ENCODE measurements at places on chromosomes 1 and 21.
A peak's percentile ranks its signal among the peaks of the same experiment; 100 is the strongest.

GRCh38 chr1:65414538-65414937 lies 5.9 kb upstream of the LEPR start:
- DNase-seq = no peak

GRCh38 chr1:154842635-154843034 lies 27.4 kb downstream of the KCNN3 start:
- DNase-seq = no peak

GRCh38 chr1:21337928-21338572 lies 47.8 kb upstream of the ECE1 start:
- no peak for DNase-seq

GRCh38 chr21:25561668-25562641 lies 45.3 kb downstream of the MRPL39 start:
- peak; percentile 64 for DNase-seq

DNA sequence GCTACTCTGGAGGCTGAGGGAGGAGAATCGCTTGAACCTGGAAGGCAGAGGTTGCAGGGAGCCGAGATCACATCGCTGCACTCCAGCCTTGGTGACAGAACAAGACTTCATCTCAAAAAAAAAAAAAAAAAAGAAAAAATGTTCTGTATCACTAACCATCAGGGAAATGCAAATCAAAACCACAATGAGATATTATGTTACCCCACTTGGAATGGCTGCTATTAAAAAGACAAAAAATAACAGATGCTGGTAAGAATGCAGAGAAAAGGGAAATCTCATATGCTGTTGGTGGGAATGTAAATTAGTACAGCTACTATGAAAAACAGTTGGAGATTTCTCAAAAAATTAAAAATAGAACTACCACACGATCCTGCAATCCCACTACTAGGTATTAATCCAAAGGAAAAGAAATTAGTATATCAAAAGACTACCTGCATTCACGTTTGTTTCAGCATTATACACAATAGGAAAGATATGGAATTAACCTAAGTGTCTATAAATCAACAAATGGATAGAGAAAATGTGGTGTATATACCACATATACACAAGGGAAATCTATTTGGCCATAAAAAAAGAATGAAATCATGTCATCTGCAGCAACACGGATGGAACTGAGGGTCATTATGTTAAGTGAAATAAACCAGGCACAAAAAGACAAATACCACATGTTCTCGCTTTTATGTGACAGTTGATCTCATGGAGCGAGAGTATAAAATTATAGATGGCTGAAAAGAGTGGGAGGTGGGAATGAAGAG lies 62.6 kb downstream of the ABL2 start:
- no peak for DNase-seq

GRCh38 chr1:220787069-220787619 lies 431 bp downstream of the MTARC1 start:
- DNase-seq = no peak

DNA sequence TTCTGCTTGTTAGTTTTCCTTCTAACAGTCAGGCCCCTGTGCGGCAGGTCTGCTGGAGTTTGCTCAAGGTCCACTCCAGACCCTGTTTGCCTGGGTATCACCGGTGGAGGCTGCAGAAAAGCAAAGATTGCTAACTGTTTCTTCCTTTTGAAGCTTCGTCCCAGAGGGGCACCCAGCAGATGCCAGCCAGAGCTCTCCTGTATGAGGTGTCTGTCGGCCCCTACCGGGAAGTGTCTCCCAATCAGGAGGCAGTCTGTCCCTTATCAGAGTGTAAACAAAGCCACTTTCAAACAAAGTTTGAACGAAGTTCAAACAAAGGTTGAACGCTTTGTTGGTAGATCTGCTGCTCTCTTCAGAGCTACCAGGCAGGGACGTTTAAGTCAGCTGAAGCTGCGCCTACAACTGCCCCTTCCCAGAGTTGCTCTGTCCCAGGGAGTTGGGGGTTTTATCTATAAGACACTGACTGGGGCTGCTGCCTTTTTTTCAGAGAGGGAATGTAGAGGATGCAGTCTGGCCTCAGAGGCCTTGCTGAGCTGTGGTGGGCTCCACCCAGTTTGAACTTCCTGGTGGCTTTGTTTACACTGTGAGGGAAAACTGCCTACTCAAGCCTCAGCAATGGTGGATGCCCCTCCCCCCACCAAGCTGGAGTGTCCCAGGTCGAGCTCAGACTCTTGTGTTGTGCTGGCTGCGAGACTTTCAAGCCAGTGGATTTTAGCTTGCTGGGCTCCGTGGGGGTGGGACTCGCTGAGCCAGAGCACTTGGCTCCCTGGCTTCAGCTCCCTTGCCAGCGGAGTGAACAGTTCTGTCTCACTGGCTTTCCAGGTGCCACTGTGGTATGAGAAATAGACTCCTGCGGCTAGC lies 401.8 kb downstream of the SRGAP2C start:
- no peak for DNase-seq

DNA sequence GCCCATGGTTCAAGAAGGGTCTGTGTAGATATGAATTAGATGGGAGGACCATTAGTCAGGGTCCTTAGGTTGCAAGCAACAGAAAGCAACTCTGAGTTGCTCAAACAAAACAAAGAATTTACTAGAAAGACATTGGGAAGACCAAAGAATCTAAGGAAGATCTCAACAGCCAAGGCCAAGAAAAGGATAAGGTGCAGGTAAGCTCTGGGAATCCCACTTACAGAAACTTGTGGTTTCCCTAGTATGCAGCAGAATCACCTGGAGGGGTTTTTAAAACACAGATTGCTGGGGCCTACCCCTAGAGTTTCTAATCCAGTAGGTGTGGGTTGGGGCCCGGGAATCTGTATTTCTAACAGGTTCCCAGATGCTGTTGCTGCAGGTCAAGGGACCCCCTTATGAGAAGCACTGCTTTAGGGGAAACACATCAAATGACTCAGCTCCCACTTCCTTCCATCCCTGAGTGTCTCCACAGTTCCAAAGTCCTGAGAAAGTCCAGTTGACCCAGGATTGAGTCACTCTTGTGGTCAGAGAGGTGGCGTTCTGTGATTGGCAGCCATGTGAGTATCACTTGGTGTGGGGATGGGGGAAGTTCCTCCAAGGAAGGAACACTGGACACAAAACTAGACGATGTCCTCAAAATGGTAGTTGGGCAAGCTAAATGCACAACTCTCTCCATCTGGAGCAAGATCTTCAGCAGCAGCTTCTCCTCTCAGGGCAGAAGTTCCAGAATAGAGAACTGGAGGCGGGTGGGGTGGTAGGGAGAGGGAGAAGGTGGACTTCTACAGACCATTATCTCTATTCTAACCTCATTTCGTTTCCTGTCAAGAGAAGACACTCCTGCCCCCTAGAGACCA lies 24.2 kb upstream of the EYA3 start:
- no peak for DNase-seq

DNA sequence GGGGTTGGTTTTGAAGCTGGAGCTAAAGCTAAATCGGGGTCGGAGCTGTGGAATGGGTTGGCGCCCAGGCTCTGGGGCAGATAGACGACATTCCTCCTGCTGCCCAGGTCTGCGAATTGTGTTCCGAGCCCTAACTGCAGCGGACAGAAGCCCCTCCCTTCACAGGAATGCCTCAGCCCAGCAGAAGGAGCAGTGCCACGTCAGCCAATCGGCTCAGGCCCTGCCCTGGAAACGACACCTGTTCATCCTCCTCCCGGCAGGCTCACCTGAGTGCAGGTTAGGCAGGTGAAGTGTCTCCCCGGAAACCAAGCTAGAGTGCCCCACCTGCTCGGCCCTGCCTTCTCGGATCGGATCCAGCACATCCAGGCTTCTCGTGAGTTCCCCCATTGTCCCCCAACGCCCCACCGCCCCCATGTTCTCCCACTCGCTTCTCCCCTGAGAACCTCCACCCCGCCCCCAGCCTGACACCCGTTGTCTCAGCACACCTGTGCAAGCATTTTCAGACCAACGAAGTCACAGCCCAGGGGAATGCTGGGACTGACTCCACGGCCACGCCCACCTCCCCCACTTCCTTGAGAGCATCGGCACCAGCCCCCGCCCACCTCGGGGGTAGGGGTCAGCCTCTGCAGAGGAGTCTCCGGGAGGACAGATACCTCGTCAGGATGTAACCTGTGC lies 775 bp downstream of the TMEM125 start:
- peak; percentile 27 for DNase-seq

DNA sequence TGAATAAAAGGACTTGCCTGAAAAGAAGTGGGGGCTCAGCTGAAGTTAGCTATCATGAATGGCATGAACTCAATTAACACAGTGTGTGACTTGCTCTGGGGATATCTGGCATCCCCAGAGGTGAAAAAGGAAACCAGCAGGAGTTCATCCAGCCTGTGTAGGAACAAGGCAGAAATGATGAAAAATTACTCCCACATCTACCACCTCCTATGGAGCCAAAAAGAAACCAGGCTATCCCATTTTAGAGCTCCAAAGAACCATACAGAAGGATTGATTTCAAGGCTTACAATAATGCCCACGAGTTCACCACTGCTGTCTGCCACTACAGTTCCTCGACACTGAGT lies 25.3 kb downstream of the TP53BP2 start:
- DNase-seq = no peak

- DNase-seq = no peak
Observed at GRCh38 chr1:111602302-111602701, 17.3 kb upstream of the RAP1A start.

- no peak for DNase-seq
Observed at GRCh38 chr1:234746798-234747196, 136.8 kb upstream of the IRF2BP2 start.

- DNase-seq = peak; percentile 23
Observed at GRCh38 chr1:206770531-206771337, at the start of gene IL19. IL19 (plus strand) TSS chr1:206770773; CDS start chr1:206836663, 65,890 bp downstream.

DNA sequence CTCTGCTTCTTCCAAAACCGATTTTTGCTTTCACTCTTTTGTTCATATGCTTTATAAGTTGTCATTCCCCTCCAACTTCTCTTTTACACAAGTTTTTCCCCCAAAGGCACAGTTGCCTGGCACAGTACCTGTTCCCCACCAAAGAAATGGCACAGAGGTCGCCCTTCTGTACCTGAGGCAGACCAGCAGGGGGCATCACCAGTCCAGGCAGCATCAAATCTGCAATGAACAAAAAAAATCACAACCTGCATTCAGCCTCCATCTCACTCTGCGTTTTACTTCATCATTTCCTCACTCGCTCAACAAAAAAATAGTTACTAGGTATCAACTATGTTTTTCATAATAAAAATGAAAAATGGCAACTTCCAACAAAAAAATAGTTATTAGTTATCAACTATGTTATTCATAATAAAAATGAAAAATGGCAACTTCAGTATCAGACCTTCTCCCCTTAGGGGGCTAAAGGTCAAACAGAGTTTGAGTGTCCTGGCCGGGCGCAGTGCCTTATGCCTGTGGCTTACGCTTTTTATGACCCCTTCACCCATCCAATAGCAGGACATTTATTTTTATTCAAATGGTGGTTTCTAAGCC lies 4.1 kb downstream of the EIF2D start:
- peak; percentile 49 for DNase-seq

GRCh38 chr1:222697826-222698225 lies 14.5 kb downstream of the AIDA start:
- DNase-seq = no peak

DNA sequence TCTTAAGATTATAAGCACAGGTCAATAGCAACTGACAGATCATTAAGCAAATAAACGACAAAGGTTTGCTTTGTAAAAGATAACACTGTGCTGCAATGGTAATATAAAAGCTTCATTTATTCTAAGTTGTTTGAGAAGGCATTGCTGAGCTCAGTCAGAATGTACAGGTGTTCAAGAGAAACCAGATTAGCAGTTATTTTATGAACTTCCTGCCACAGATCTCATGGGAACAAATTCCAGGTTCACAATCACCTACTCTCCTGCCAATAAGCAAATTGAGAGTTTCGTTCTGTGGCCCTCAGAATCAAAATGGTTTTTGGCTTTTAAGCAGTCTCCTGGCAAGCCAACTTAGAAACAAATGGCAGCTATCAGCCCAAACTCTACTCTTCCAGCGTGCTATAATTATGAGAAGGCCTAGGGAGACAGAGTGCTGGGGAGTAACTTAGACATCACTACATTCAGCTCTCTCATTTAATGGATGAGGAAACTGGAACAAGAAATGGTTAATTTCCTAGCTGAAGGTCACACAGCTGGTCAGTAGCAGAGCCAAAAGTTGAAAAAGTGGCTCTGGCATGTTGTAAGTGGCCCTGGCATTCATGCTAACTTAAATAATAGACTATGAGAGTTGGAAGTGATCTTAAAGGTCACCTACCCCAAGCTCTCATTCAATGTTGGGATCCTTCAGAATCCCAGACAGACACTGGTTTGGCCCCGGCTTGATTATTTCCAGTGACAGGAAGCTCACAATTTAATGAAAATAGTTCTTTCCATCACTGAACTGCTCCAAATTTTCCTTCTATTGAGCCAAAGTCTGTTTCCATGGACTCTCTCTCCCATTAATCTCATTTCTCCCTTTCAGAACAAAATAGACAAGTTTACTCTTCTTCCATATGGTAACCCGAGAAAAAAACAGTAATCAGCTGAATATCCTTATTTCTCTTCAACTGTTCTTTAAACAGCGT lies 82.6 kb upstream of the EDEM3 start:
- no peak for DNase-seq

GRCh38 chr1:119228335-119229080 lies 88.1 kb upstream of the WARS2 start:
- DNase-seq = no peak

GRCh38 chr1:54081306-54082270 lies 28.2 kb downstream of the TCEANC2 start:
- peak; percentile 54 for DNase-seq

GRCh38 chr1:75423616-75424015 lies 187.3 kb downstream of the SLC44A5 start:
- no peak for DNase-seq

DNA sequence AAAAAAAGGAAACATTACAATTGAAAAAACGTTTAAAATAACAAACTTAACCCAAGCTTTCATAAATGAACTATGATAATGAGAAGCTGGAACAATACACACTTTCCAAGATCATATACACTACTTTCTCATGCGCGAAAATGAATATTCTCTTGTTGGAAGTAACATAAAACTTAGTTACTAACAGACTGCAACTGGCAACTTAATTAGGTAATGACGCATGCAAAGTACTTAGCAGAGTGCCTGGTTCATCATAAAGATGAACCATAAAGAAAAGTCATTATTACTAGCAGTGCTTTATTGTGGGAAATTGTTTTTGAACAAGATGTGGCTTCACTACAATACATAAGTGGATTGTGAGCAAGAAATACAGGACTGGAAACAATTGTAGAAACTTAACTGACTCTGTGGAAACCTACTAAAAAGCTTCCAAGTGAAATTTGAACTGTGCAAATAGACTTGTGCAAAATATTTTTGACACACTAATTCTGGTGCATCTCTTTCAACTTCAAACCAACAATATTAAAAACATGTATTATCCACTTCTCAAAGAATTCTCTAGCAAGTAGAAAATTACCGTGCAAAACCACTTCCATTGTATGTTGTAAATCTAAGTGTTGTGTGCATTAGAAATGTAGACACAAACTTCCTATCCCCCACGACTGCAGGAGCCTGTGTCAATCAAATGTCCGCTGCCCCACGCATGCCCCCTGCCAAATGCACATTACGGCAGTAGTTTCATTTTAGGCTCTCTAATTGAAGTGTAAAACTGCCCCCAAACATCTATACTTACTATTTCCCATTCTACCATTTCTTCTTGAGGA lies 2.0 kb downstream of the ARHGAP29 start:
- DNase-seq = no peak

- DNase-seq = no peak
Observed at GRCh38 chr1:88726697-88727096, 42.6 kb downstream of the PKN2 start.

All from GM13977 (cell line).